Fibroblast of skin of right biceps (primary cell): ENCODE measurements at places on chromosomes 2 and 18.

DNA sequence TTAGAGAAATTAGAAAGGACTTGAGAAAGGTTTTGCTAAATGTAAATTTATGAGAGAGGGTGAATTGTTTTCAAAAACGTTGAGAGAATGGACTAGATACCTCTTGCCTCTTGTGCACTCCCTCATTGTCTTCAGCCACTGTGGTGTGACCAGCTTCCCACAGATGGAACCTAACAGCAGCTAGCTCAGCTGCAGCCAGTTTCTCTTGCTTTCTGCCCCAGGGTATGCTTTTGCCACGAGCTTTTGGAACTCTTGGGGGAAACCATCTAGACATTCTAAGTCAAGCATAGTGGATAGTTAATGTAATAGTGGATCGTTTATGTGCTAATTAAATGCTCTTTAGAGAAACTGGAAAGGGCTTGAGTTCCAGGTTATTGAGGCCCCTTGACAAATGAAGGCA, 288.2 kb downstream of the CTNNA2 start:
- DNase-seq = no peak

GRCh38 chr2:108288534-108289106, at the start of gene SULT1C2:
Gene SULT1C2 (plus strand): TSS chr2:108288895. CDS start chr2:108293668, 4,773 bp downstream.
- no peak for DNase-seq

- peak; percentile 48 for DNase-seq
Measured at GRCh38 chr2:70340761-70341476, 39.1 kb upstream of the FAM136A start.

DNA sequence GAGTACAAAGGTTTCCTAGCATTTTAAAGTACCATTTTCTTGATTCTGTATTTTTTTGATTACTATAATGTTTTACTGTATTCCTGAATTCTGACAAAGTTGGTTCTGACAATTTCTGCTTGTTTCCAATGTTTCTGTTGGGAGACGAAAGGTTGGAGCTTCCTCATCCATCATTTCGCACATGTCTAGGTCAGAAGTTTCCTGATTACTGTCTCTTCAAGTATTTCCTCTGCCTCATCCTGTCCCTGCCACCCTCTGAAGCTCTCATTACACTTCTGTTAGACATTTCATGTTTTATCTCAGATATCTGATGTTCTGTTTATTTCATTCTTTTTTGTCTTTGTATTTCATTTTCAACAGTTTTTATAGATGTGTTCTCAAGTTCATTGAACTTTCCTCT, 895.8 kb downstream of the TSN start:
- peak; percentile 23 for DNase-seq

DNA sequence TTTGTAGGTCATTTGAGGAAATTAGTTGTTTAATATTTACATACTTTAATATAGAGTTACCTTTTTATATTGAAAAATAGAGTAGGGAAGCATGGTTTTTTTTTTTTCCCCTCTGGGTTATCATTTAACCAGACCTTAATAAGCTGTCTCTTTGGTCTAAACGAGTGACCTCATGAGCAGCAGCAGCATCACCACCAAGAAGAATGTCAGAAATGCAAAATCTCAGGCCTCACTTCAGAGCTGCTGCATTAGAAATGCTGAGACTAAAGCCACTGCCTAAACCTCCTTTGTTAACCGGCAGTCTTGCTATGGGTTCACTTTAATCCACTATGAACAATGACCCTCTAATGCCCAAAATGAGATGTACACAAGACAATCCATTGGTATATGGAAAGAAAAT, 733.7 kb upstream of the FAM98A start:
- no peak for DNase-seq

GRCh38 chr2:190441564-190441963, 33.4 kb downstream of the MFSD6 start:
- no peak for DNase-seq

DNA sequence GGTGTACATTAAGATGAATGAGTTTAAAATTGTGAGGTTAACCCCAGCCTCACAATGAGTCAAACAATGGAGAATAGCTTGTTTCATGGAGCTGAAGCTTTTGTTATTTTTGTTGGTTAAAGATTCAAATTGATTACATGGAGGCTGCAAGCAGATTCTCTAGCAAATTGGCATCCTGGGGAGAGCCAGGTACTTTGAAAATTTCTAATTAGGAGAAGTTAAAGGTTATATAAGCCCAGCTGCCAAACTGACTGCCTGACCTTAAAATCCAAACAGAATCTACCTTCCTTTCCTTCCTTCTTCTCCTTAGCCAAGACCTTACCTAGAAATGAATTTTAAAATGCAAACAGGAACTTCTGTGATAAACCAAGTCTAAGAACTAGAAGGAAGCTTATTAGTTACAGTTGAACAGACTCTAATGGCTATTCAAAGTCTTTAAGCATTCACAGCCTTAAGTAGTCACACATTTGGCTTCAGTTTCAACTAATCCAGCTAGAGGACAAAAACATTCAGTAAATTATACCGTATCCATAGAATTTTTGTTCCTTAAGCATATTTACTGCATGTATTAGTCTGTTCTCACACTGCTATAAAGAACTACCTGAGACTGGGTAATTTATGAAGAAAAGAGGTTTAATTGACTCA, 31.5 kb upstream of the PGAP1 start:
- no peak for DNase-seq

GRCh38 chr18:21762181-21762772, 21.7 kb downstream of the MIB1 start:
- DNase-seq = no peak

DNA sequence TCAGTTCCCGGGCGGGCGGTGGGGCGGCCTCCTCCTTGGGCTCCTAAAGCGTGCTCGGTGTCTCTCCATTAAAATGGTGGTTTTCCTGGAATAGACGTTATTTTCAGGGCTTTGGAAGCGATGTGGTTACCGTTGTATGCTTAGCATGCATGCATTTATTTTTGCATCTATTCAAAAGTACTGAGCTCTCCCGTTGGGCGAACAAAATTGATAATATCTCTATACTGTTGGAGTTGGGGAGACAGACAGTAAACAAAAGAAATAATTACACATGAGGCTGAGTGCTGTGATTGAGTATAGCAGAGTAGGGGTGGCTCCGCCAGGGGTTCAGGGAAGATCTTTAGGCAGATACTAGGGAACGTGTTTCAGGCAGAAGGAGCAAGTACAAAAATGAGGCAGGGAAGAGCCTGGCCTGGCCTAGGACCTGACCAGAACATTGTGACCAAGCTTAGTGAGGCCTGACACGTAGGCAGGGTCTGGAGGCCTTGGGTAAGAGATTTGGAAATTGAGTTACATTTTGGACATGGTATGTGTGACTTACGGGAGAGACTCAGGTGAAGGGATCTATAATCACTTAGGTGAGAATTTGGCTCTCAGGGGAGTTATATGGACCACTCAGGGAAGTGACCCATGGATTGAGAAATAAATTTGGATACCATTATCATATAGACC, 674 bp downstream of the NCAPH start:
- DNase-seq = no peak

DNA sequence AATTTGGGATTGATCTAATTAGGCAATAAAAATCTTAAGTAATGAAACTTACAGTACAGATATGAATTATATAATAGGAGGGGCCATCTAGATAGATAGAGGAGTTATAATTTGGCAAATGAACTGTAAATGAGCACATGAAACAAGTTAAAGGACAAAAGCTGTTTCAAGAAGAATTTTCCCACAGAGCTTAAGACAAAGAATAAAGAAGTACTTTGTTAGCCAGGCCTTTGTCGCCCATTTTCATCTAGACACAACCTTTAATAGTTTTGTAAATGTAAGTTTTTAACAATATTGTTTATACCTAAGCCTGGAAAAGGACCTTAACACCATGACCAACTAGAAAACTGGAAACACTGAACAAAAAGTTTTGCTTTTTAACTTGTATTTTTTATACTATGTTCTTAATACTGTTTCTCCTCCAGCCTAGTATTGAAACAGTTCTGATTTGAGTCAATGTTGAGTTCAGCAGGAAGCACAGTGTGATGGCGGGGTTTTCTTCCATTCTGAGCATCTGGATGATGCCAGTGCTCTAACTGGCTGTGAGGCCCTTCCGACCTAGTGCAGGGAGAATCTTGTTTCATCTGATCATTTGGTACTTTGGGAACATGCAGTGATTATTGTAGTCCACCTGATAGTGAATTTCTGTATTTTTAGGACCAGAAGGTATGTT, 37.6 kb downstream of the FARP2 start:
- no peak for DNase-seq

DNA sequence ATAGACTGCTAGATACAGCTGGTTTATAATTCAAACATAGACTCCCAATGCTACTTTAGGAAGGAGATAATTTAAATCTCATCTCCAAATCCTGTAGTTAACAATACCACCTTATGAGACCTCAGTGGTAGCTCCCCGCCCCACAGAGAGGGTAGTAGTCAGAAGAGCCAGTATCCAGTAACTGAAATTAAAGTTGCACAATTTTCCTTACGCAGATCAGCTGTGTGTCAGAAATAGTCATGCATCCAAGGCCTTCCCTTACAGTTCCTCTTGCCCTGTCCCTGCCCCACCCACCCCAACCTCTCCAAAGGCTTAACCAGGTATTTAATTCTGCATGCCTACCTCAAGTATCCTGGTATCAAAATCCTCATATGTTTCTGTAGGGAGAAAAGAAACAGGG, 15.5 kb downstream of the MRPS5 start:
- DNase-seq = no peak

GRCh38 chr2:18473241-18474181, 86.9 kb downstream of the RDH14 start:
- DNase-seq = peak; percentile 89

- DNase-seq = peak; percentile 66
Measured at GRCh38 chr18:24118750-24119577, 19.9 kb upstream of the CABYR start.

GRCh38 chr2:190599073-190599472, 49.8 kb upstream of the NAB1 start:
- no peak for DNase-seq

DNA sequence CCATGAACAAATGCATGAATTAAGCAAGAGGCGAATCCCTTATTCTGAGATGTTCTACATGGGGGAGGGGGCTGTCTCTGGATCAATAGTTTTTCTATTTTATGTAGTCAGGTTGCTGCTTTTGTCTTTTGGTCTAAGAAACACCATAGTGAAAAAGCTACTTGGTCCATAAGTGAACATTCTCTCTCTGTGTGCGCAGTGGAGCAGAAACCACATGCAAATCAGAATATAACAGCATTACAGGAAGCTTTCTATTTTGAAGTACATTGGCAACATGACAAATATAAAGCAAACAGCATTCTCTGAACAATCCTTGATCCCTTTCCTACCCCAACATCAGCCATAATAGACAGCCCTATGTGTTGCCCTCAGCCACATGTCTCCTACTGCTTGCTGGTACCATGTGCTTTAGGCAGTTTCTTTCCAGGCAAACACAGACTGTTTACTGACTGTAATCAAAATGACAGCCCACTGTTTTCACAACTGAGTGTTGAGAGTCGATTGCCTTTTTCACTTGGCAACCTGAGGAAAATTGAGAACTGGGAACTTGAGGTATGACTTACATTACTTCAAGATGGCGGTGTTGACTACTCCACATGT, 10.6 kb downstream of the SCN3A start:
- no peak for DNase-seq

DNA sequence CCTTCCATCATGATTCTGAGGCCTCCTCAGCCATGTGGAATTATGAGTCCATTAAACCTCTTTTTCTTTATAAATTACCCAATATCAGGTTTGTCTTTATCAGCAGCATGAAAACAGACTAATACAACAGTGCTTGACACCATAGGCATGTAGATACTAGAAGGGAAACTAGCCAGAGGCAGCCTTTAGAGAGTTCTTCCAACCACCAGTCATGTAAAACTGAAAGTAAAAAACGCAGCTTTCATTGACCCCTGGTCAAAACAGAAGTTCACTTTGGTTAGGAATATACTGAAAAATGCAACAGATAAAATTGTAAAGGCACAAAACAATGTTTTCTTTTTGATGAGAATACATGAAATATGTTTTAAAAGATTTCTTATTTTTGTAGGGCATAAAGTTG, 122.8 kb upstream of the L3MBTL4 start:
- no peak for DNase-seq

DNA sequence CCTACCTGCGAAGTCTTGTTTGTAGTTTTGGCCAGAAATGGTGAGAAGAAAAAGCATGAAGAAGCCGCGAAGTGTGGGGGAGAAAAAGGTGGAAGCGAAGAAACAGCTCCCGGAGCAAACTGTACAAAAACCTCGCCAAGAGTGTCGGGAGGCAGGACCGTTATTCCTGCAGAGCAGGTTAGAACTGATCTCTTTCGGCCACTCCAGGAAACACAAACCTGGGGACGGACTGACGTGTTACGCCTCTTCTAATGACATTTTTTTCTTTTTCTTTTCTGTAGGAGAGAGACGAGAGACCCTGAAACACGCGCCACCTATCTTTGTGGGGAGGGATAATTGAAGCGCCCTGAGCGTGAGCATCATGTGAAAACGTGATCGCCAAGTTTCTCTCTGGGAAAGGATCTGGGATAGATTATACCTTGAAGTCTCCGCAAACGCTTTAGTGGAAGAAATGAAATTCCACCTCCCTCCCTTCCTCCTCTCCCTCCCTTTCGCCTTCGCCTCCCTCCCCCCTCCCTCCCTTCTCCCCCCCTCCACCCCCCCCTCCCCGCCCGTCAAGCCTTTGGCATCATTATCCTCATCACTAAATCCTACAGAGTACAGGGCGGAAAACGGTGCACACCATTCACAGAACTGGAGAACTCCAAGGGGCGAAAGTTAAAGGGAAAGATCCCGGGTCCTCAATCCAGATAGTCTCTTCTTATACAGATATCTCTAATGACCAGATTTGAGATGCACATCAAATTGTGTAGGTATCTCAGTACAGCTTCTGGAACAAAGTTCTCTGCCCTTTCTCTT, at the start of gene ZEB2:
TSS of gene ZEB2 (minus strand) at position 186 of the 798 bp plus-strand sequence. CDS start 2,769 bp downstream, outside the sequence.
- DNase-seq = peak; percentile 94

- no peak for DNase-seq
Measured at GRCh38 chr2:10271509-10271908, 31.2 kb upstream of the HPCAL1 start.

GRCh38 chr2:222730366-222730999, 59.0 kb downstream of the MOGAT1 start:
- DNase-seq = no peak

- peak; percentile 56 for DNase-seq
Measured at GRCh38 chr2:200778038-200778437, 33.7 kb upstream of the BZW1 start.

- no peak for DNase-seq
Measured at GRCh38 chr2:207987025-207987716, 38.2 kb downstream of the PLEKHM3 start.

DNA sequence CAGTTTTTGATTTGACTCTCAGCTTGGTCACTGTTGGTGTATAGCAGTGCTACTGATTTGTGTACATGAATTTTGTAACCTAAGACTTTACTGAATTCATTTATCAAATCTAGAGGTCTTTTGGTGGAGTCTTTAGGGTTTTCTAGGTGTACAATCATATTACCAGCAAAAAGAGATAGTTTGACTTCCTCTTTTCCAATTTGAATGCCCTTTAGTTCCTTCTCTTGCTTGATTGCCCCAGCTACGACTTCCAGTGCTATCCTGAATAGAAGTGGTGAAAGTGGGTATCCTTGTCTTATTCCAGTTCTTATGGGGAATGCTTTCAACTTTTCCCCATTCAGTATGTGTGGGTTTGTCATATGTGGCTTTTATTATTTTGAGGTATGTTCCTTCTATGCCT, 312.9 kb upstream of the REV1 start:
- no peak for DNase-seq

- no peak for DNase-seq
Measured at GRCh38 chr2:64104933-64105332, 39.3 kb downstream of the PELI1 start.
